Cerebellar nuclear complex (tissue), 1 donor: ENCODE measurements at places on chromosomes 11 and 22.

DNA sequence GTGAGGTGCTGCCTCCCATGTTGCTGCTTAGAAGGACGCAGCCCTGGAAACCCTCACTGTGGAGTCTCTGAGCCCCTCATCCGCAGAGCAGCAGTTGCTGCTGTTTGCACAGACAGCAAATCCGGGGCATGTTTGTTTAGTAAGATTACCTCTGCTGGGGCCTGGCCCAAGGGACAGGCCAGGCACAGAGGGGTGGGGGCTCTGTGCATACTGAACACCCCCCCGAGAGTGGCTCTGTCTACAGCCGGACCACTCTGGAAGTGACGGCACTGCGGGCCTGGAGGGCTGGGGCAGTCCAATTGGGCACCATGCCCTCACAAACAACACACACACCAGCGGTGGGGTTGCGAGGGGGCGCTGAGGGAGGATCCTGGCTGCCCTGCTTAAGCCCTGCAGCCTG lies 22.9 kb upstream of the CCDC188 start:
- no peak for DNase-seq

DNA sequence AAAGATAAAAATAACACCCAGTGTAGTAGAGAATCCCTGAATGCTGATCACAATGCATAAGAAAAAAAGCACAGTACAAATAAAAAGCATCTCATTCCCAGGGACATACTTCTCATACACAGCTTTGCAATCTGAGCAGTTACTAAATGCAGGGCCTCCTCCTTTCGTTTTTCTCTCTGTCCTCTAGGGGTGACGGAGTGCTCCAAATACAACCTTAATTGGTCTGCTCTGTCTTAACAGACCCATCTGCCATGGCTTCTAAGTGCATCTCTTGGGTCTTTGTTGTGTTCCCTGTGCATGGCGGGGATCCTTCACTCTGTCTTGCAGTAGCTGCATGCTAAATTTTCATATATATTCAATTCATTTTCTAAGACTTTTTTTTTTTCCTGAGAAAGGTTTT lies 1114.2 kb upstream of the RAG2 start:
- DNase-seq, result no peak

- DNase-seq, result no peak
Measured at GRCh38 chr22:32340411-32340810, 17.3 kb upstream of the RFPL3 start.

- no peak for DNase-seq
Measured at GRCh38 chr11:69372589-69373250, 78.8 kb downstream of the MYEOV start.

DNA sequence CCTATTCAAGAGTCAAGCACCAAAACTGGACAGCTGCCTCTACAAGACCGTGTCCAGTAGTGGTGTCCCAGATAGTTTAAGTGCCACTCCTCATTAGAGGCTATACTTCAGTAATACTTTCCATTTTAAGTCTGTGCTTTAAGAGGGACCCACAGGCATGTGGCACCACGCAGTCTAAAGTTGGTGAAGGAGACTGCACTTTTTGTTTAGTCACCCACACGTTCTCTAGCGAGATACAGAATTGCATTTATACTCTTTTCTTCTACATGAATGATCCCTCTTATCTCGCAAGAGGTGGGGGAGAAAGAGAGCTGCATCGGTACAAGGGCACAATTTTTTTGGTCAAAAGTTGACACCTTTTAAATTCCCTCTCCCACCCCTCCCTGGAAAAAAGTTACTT lies 41.5 kb downstream of the DDX6 start:
- DNase-seq, result no peak
